Kidney glomerular epithelial cell (primary cell): ENCODE measurements at places on chromosomes 1 and 21.

- no peak for DNase-seq
Measured at GRCh38 chr1:151012684-151013471, 4.6 kb downstream of the PRUNE1 start.

GRCh38 chr1:145898756-145899155, 11.1 kb downstream of the ITGA10 start:
- DNase-seq = no peak

- no peak for DNase-seq
Measured at GRCh38 chr1:198447468-198447867, 93.0 kb downstream of the ATP6V1G3 start.

GRCh38 chr1:203442821-203443220, 32.8 kb upstream of the PRELP start:
- DNase-seq = no peak

- no peak for DNase-seq
Measured at GRCh38 chr1:213466541-213466940, 415.5 kb downstream of the RPS6KC1 start.

DNA sequence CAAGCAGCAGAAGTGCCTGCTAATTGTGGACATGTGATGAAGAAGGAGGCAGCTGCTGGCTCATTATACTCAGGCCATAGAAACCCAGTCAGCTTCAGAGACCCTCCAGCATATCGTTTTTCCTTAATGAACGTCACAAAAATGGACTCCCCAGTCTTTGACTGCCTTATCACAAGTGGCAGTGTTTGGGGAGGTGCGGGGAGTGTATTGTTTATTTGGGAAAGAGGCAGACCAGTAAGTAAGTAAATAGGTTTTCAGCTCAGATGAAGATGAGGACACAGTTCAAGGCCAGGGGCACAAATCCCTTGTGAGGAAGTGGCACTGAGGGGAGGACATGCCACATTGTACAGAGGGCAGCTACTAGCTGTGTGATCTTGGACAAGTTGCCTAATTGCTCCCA, 43.5 kb upstream of the NRDC start:
- DNase-seq = no peak

GRCh38 chr1:224380003-224380402, 23.3 kb downstream of the CNIH4 start:
- DNase-seq = no peak

GRCh38 chr1:239434181-239434580, 47.8 kb downstream of the CHRM3 start:
- no peak for DNase-seq
